ENCODE measurements at places on chromosomes 13 and 19.

DNA sequence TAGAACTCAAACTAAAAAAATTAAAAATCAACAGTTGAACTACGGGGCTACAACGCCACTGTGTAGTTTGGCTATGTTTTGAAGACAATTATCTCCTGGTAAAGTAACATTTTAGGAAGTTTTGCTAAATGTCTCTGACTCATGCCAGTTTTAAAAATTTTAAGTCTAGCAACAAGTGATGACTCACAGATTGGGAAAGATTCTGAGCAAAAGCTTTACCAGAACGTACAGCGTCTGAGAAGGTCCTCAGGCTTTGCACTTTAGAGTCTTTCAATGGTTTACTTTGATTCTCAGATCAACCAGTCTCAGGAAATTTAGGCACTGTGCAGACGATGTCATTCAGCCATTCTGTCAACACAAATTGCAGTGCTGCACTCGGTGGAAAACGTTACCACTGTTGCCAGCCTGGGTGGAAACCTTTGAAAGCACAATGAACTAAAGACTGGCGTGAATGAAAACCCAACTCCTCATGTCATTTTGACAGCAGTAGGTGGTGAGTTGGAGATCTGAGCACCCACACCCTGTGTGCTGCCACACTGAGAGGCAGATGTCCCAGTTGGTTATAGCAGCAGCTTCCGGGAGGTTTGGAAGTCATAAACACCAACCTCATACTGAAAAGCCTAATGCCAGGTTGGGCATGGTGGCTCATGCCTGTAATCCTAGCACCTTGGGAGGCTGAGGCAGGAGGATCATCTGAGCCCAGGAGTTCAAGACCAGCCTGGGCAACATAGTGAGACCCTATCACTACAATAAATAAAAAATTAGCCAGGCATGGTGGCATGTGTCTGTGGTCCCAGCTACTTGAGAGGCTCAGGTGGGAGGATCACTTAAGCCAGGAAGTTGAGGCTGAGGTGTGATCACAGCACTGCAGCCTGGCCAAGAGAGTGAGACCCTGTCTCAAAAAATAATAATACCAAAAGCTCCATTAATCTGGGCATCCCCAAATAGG is 6.3 kb upstream of the WTIP start:
- DNase-seq: peak; percentile 62

DNA sequence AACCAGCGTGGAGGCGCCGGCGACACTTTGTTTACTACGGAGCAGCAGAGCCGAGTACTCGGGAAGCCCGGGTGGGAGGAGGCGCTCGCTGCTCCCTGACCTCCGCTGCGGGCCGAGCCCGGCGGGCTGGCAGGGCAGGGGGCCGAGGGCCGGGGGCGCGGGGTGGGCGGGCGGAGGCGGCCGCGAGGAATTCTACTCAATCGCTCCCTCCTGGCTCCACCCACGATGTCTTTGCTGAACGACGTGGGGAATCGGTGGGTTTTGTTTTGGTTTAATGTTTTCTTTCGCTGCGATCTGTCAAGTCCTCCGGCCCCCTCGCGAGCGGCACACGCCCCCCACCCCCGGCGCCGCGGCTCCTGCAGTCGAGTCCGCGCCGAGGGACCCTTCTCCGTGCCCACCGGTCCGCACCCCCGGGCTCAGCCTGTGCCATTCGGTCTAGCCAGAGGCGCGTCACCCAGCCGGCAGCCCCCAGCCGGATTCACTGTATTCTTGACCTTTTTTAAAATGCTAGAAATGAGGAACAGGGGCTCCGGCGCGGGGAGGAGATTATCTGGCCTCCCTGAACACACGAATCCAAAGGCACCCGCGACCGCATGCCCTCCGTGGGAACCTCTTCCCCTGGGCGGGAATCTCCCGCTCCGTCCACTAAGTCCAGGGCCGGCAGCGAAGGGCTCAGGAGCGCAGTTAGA is 636 bp upstream of the FOXO1 start:
- DNase-seq: no peak

DNA sequence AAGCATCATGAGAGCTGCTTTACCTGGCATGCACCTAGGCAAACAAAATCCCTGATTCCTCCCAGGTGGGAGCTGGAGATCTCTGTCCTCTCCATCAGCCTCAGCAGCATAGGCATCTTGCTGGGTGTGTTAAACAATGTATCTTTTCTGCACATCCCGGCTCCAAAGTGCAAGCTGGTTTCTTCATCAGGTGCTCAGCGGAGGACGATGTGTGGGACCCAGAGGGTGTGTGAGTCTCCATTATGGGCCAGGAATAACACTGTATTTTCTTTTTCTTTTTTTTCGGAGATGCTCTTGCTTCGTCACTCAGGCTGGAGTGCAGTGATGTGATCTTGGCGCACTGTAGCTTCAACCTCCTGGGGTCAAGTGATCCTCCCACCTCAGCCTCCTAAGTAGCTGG is 9.9 kb downstream of the CNFN start:
- no peak for DNase-seq

GRCh38 chr13:37645181-37645740 is 46.7 kb upstream of the POSTN start:
- DNase-seq: no peak

GRCh38 chr19:36207605-36208252 is 6.7 kb downstream of the ZNF565 start:
- DNase-seq: no peak

GRCh38 chr19:10299545-10300458 is 9.8 kb downstream of the ZGLP1 start:
- DNase-seq: no peak

- DNase-seq: peak; percentile 60
These were observed 31.2 kb downstream of the GADD45B start for GRCh38 chr19:2507109-2507508.

DNA sequence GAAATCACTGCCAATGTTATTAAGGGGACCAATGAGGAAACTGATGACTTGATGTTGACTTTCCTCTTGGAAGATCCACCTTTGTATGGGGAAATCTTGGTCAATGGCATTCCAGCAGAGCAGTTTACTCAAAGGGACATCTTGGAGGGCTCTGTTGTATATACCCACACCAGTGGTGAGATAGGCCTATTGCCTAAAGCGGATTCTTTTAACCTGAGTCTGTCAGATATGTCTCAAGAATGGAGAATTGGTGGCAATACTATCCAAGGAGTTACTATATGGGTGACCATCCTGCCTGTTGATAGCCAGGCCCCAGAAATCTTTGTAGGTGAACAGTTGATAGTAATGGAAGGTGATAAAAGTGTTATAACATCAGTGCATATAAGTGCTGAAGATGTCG is 3.4 kb downstream of the FREM2 start:
- DNase-seq: no peak

DNA sequence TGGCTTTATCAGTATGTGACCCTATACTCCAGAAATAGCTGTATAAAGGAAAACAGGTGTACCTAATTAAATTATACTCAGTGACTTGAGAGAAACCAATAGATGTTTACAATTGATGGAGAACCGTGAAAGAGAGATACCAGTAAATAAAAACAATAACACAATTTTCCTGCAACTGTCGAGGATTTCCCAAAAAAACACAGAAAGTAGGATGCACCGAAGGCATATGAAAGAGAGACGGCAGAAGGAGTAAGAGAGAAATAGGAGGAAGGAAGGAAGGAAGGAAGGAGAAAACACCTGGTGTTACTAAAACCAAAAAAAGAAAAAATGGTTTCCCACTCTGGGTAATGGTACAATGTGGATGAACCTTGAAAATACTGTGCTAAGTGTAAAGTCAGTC is 6.8 kb upstream of the ZNF229 start:
- no peak for DNase-seq

GRCh38 chr13:74555651-74556420 is 421.6 kb upstream of the KLF12 start:
- DNase-seq: no peak

DNA sequence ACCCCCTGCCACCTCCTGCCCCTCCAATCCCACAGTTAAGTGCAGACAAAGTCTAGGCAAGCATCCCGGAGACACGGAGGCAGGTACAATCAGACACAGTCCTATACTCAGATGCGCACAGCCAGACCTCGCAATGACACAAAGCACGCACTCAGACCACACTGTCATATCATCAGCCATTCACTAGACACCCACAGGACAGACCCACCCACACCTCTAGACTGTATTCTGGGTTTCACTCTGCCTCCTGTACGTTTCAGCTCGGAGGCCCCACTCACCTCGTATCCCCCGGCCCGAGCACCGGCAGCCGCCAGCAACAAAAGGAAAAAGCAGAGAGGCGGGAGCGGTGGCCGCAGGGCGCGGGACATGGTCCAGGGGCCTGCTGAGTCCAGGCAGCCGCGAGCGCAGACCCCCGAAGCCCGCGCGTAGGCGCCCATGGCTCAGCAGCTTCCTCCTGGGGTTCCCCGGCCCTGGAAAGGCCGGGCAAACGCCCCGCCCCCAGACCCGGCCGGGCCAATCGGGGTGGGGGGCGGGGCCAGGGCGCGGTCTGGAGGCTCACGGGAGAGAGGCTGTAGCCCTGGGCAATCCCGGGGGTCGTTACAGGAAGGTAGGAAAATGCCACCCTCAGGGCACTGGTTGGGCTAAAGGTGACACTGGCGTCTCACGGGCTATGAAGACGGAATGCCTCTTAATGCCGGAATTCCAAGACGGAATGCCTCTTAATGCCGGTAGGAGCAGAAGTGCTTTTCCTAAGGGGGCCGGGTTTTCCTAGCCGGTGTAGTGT is at the start of the genes MAN2B1 and WDR83:
Gene MAN2B1, minus strand, starts transcription at position 478 of the 784 bp plus-strand sequence. Its CDS starts 41 bp downstream, at position 437.
Gene WDR83, plus strand, starts transcription at position 543 of the 784 bp plus-strand sequence. CDS start 2,984 bp downstream, outside the sequence.
- DNase-seq: peak; percentile 42

DNA sequence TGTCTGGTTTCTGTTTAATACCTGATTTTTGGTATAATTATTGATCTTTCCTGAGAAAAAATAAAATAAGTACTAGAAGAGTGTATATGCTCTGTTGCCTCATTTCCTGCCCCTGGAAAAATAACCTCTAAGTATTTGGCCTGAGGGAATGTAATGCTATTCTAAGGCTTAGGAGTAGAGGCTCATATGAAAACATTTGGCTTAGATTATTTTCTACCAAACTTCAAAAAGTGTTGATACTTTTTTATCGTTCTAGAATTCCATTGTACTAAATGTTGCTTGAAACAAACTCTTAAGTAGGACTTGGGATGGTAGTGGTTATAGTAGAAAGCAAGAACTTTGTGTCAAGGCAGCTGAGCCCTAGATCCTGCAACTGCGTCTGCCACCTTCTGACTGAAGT is 57.8 kb downstream of the COG3 start:
- no peak for DNase-seq

DNA sequence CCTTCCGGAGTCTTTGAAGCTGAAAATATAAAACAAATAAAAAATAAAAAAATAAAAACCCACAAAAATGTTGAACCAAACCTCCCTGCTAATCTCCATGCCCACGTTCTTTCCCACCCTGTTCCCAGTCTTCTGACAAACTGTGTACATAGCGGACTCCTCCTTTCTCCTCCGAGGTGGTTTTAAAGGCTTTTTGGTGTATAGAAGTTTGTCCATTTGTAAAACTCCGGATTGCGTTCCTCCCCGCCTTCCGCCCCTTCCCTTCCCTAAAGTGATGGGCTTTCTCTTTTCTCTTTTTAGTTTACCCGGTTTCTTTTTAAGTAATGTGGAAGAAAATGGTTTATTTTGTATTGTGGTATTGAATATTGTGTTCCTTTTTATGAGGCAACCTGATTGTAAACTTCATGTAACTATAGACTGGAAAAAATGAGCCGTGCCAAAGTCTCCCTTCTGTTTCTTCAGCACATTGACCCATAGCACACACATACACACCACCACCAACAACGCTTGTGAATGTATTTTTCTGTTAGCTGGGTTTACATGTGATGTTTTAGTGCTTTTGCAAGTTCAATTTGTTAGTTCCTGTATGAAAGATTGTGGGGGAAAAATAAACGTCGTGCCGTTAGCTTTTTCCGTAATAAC is 4.4 kb downstream of the ZIC2 start:
- DNase-seq: no peak

GRCh38 chr13:75222031-75222430 is 259.9 kb downstream of the TBC1D4 start:
- DNase-seq: no peak

- peak; percentile 25 for DNase-seq
These were observed 262.7 kb downstream of the DNAJC15 start for GRCh38 chr13:43285933-43286597.
